ENCODE measurements at places on chromosomes 12 and 14.

DNA sequence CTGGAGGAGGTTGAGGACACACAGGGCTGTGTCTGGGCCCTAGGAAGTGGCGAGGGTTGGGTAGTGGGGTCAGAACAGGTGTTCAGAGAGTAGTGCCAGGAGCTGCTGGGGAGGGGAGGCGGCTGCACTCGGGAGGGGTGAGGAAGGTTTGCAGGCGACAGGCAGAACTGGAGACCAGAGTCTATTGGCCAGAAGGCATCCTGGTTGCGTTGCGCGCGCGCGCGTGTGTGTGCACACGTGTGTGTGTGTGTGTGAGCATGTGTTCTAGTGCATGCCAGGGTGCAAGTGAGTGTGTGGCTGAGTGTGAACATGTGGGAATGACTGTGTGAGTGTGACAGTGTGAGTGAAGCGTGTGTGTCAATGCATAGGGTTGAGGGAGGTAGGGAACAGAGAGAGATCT lies 86.4 kb downstream of the CCDC92 start:
- no peak for DNase-seq

GRCh38 chr14:70139384-70139783 lies 49.4 kb downstream of the SLC8A3 start:
- no peak for DNase-seq

- no peak for DNase-seq
Observed at GRCh38 chr14:54338696-54339317, 58.0 kb upstream of the CDKN3 start.

DNA sequence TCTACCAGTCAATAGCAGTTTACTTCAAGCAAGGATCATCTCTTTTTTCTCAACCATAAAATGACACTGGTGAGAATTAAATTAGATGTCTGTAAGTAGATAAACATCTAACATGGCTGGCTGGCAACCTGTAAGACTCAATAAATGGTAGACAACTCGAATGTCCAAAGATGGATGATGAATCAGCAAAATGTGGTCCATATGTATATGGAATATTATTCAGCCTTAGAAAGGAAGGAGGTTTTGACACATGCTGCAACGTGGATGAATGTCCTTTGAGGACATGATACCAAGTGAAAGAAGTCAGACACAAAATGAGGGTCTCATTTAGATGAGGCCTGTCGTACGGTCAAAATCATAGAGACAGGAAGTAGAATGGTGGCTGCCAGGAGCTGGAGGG lies 46.2 kb downstream of the SPRING1 start:
- DNase-seq, result no peak

DNA sequence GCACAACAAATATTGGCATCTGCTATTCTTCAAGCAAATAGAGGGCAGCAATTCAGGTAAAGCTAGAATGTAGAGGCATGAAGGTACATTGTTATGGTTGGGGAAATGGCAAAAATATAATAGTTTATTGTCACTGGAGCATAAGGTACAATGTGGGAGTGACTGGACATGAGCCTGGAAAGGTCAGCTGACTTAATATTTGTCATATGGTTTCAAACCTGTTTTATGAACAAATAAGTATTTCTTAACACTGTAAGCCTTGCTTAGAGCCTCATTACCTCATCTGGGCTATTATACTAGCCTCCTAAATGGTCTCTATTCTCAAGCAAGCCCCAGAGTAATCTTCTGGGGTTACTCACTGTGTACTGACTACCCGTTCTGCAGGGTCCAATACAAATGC lies 33.7 kb downstream of the FAM177A1 start:
- DNase-seq, result no peak
